ENCODE measurements at places on chromosomes 12 and 14. TPM values are rescaled to one million over a fixed set of nuclear protein-coding genes. Genes with fewer than 3 reads are reported as not detected.

SLC4A8 gene
- total RNA-seq, result 3.0 TPM

WDHD1 gene
- total RNA-seq, result 18.2 TPM

MSRB3 gene
- 96.9 TPM for total RNA-seq

CD4 gene
- total RNA-seq, result 3.1 TPM

TMX1 gene
- total RNA-seq, result 38.7 TPM

SIX6 gene
- total RNA-seq, result not detected

SLC41A2 gene
- total RNA-seq, result 9.6 TPM

CCDC197 gene
- total RNA-seq, result not detected

SALL2 gene
- total RNA-seq, result 2.1 TPM

DTX1 gene
- total RNA-seq, result not detected

OTUB2 gene
- total RNA-seq, result 1.2 TPM

CLEC4D gene
- not detected for total RNA-seq

RPL36AL gene
- total RNA-seq, result 425 TPM

GUCY2C gene
- total RNA-seq, result under 0.01 TPM

DHH gene
- under 0.01 TPM for total RNA-seq

EEA1 gene
- total RNA-seq, result 46.8 TPM

AQP2 gene
- total RNA-seq, result not detected

PSMB11 gene
- not detected for total RNA-seq

All from aortic smooth muscle cell (primary cell).